ENCODE measurements at places on chromosomes 4 and X.

DNA sequence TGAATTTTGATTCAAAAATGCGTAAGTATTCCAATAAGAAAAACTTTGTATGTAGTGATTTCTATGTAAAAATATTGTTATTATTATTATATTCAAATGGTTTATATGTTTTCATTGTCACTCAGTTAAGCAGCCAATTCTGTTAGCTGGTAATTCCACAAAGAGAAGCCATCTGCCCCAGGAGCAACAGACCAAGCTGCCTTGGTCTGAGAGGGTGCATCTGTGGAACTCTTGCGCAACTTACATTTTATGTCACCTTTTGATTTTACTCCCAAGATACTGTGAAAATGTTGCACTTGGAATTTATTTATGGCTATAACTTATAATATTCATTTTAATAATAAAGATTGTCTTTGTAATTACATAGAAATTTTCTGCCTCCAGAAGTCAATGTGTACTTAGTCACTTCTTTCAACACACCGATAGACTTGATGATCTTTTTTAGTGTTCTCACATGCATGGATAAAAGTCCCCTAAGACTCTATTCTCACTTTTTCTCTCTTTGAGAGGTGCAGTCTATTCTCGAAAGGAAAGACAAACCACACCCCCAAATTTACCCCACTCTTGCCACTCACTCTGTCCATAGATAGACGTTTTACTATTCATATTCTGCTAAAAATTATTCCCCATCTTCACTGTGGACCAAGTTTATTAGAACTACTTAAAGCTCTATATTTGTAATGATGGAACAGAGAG, 30.6 kb downstream of the GPR174 start:
- DNase-seq: no peak

- no peak for DNase-seq
These were observed 8.6 kb upstream of the HS6ST2 start for GRCh38 chrX:132967049-132967448.

DNA sequence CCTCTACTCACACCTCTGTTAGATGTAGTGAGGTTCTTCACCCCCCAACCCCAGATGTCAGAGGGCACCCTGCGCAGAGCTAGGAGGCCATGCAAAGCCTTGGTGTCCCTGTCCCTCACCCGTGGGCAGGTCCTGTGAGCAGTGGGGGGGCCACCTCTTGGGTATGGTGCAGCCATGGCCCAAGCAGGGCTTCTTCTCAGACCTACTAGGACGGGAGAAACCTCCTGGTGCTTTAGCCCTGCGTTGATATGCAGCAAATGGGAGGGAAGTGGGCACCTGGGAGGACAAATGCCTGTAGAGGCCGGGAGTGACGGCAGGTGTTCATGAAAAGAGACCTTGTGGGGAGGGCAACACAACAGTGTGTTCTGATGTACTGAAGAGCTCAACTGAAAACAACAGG, 38.5 kb upstream of the MSANTD1 start:
- DNase-seq: no peak

DNA sequence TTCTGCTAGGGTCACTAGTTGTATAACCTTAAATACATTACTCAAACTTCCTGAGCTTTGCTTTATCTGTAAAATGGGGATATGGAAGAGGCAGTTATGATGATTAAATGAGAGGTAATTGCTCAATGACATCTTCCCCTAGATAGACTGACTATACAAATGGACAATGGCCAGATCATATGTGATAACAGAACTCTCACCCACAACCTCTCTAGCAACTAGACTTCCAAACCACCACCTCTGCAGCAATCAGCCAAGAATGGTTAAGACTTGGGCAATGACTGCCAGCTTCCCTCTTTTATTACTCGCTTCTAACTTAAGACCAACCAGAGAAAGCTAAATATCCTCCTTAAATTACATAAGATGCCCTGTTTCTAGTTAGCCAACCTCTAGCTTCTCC, 2.9 kb upstream of the SEPSECS start:
- DNase-seq: no peak

DNA sequence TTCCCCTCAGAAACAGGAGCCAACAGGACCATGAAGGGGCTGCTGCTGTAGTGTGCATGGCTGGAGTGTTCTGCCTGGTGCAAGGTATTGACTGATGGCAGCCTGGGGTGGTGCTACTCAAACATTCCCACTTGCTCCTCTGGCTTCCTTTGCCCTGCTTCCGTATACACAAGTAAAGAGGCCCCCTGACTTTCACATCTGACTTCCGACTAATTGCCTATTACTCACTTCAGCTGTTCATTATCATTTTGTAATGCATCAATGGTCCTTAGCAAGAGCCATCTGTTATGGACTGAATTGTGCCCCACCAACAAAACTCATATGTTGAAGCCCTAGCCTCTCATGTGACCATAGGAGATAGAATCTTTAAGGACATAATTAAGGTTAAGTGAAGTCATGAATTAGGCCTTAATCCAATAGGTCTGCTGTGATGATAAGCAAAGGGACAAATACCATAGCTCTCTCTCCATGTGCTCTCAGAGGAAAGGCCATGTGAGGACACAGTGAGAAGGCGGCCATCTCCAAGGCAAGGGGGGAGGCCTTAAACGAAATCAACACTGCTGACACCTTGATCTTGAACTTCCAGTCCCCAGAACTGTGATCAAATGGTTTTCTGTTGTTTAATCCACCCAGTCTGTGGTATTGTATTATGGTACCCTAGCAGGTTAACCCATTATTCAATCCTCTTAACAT, 122.5 kb upstream of the CLNK start:
- peak; percentile 87 for DNase-seq

- DNase-seq: no peak
These were observed 751 bp upstream of the RGS12 start for GRCh38 chr4:3291969-3292570.

GRCh38 chrX:41734530-41734929, 10.5 kb downstream of the GPR82 start:
- DNase-seq: no peak

DNA sequence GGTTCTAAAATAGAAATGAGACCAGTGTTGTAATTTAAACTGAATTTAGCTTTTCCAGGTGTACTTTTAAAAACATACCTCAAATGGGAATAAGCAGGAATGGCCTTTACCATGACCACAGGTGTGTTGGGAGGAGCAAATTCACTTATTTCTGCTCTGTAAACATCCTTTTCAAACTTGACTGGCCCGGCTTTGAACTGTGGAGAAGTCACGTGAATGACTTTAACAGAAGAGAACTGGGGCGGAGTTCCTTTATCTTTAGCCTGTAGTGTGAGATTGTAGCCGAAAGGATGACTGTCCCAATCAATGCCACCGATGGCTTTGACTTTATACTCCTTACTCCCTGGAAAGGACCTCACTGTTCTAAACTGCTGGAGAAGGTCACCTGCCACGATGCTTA, 15.1 kb downstream of the FAT1 start:
- no peak for DNase-seq

- DNase-seq: no peak
These were observed 213.4 kb downstream of the GC start for GRCh38 chr4:71570492-71570891.

- no peak for DNase-seq
These were observed 23.8 kb upstream of the KIAA0232 start for GRCh38 chr4:6758728-6759127.

DNA sequence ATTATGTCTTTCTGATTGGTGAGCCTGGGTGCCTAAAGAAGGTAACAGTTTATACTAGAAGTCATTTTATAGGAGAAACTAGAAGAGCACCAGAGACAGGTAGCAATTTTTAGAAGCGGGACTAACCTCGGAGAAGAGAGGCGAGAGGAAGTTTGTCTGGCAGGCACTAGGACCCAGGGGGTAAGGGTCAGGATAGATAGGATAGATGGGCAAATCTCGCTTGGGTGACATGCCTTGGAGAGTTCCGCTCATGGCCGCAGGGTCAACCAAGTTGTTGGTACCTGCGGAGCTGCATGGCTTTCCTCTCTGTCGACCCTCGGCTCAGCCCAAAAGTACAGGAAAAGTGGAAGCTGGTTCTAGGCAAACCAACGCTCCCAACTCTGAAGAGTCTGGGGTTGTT, 11.3 kb downstream of the PI4K2B start:
- no peak for DNase-seq

- no peak for DNase-seq
These were observed 10.1 kb upstream of the FGFR3 start for GRCh38 chr4:1783015-1783414.

DNA sequence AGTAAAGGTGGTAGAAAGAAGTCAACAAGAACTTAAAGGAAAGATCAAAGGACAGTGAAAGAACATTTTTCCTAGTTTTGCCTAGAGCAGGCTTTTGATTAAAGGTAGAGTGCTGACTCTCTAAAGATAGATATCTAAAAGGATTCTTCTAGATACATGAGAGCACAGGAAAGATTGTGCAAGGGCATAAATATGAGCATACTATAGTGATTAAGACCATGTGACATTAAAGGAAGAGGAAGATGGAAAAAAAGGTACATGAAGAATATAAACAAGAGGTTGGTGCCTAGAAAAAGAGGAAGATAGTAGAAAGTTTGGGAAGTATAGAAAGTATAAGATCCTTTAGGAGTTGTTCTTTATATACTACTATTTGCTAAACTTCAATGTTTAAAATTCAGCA, 26.1 kb upstream of the TET2 start:
- no peak for DNase-seq

DNA sequence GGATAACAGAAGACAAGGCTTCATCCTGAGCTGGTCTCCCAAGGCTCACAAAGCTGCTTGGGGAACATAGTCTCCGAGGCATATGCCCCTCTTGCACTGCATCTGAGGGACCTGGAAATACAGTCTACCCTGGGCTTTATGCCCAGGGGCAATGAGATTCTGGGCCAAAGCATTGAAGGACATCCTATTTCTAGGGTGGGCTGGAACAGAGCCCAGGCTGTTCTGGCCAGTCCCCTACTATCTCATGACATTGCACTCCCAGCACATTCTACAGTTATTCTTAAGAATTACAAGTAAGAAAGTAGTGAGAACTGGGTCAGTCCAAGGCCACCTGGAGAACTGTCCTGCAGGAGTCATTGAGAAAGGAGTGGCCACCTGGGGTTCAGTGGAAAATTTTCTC, 107.6 kb downstream of the USP46 start:
- DNase-seq: no peak

DNA sequence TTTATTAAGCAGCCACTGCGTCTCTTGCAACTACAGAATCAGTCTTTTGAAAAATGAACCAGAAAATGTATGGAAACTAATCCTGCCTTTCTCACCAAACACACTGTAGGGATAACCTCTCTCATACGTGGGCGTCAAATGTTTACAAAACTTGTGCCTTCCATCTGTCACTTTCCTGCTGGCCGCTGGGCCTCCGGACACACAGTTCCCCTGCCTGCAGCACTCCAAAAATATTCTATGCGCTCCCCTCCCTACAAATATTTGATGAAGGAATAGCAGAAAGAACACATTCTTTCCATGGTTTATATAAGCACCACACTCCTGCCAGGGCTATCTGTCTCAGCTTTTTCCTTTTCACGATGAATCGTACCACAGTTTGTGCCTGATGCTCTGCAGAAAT, 14.9 kb upstream of the CYTL1 start:
- DNase-seq: peak; percentile 17

DNA sequence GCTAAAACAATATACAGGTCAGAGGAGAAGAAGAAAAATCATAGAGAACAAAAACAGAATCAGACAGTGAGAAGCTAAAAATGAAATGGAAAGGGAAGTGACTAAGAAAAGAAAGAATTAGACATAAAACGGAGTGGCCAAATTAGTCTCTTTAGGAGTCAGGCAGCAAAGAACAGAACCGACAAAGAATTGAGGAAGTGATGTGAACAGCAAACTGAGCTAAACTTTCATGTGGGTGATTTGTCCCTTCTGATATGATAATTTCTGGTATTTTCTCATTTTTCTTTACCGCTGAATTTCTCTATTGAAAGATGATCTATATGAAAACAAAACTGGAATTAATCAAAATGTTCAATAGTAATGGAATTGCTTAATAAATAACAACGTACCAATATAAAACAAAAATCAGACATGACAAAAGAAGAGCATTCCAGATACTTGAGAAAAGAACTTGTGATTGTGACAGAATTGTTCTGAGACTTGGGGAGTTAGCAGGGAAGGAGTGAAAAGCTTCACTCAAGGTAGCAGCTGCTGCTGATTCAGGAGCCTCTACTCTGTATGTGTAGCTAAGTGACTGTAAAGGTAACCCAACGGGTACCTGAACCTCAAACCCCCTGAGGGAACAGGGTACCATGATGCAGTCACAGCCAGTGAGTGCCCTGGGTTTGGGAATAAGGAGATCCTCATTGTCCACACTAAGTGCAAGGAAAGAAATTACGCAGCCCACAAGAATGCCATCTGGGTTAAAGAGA, 8.8 kb downstream of the TAPT1 start:
- DNase-seq: no peak

- no peak for DNase-seq
These were observed 2.1 kb upstream of the DIAPH2 start for GRCh38 chrX:96682516-96682915.

DNA sequence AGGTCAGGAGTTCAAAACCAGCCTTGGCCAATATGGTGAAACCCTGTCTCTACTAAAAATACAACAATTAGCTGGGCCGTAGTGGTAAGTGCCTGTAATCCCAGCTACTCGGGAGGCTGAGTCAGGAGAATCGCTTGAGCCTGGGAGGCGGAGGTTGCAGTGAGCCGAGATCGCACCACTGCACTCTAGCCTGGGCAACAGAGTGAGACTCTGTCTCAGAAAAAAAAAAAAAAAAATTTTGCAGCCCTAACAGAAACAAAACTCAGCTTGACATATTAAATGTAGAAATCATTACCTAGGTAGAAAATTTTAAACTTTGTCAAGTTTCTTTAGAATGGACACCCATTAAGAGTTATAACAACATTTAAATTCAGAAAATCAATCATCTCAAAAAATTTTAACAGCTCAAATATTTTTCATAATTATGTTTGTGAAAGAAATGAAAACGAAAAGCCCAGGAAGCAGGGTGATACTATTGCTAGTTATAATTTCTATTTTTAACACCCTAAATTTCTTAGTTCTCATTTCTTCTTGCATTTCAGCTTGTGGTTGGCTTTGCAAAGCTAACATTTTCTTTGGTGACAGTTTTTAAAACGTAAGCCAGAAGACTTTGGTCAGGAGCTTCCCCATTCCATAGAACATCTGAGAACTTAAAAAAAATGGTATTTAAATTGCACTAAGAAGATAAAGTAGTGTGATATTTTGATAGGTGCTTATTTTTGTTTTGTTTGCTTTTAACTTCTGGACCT, 33.3 kb upstream of the RBBP7 start:
- no peak for DNase-seq

DNA sequence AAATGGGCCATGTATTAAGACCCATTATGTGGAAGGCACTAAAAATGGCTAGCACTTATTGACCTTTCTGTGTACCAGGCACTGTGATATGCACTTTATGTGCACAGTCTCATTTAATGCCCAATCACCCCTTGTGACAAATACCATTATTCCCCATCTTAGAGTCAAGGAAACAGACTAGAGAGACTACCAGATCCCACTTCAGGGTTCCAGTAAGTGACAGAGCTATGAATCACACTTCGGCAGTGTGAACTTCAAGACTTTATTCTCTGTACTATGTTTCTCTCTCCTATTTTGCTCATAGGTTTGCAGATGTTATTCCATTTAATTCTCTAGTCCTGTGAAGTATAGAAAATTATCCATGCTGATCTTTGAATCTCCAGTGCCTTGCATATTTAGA, 107.0 kb downstream of the NFKB1 start:
- no peak for DNase-seq
